Activated naive CD8-positive, alpha-beta T cell treated with anti-CD3 and anti-CD28 coated beads, Interleukin-2, amount 10 ng/mL, durations not matched to agents 7 days and 5 days (primary cell): ENCODE measurements at places on chromosomes 6 and 20. TPM values are rescaled to one million over a fixed set of nuclear protein-coding genes. Genes with fewer than 3 reads are reported as not detected.

GRCh38 chr6:47690214-47690613, 8.2 kb upstream of the ADGRF4 start:
- DNase-seq: no peak

DNA sequence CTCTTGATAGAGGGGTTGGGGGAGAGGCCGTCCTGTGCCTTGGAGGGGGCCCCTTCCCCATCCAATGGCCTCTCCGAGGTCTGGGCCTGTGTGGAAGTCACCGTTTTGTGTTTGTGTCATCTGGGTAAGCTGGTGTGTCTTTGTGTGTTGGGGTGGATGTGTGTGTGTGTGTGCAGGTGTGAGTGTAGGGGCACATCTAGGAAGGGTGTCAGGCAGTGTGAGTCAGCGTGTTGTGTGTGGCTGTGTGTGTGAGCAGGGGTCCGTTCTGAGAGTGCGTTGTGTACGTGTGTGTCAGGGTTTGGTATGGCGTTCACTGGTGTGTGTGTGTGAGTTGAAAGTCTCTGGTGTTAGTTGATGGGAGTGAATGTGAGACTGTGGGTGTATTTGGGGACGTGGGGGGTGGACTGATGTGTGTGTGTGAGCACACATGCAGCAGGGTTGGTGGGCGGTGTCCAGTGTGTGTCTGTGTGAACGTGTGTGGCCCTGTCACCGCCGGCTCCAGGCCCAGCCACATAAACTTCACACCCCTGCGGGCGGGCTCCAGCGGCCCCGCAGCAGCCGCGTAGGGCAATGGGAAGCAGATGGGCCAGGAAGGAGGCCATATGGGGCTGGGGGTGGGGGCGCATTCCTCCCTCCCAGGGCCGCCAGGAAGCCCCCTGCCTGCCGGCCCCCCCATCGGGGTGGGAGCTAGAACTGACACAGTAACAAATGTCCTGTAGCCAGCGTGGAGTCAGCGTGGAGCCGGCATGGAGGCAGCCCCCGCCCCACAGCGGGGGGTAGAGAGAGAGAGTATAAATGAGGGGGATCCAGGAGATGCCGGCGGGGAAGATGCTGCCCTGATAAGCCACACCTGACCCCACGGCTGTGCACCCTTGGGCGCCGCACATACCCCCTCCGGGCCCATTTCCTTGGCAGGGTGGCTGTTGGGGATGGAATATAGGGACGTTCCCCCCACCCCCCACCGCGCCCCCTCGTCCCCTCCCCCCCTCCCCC, 32.1 kb downstream of the SNAI1 start:
- no peak for DNase-seq

GRCh38 chr6:42021847-42022754, 28.2 kb upstream of the TAF8 start:
- DNase-seq: peak; percentile 68

GRCh38 chr6:140174524-140174923, 800.1 kb upstream of the CITED2 start:
- no peak for DNase-seq

PLG gene
- 0.69 TPM for total RNA-seq

DNA sequence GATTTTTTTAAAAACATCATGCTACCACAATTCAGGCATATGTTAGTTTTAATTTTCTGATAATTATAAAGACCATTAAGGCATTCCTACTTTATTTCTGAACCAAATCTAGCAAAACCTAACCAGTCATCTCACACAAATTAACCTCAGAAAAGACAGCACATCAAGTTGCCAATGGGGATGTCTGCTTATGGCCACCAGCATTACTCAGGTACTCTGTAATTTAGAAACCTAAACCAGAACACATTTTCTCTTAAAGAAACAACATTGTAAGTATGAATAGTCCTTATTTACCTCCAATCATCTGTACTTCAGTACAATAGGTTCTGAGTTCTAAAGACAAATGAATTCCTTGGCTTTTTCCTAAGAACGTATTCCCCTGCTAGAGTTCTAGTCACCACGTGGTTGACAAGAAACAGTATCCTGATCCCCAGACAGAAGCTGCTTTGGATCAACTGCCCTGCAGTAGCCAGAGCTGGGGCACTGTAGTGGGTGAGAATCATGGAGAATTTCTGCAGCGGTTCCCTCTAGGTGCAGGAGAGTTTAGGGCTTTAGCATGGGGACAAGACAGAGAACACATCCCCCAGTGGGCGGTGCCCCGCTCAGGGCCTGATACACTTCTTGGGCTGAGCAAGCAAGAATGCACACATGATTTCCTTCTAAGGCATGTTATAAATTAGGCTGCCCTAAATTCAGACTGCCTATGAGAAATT, 15.4 kb downstream of the GCLC start:
- no peak for DNase-seq

DNA sequence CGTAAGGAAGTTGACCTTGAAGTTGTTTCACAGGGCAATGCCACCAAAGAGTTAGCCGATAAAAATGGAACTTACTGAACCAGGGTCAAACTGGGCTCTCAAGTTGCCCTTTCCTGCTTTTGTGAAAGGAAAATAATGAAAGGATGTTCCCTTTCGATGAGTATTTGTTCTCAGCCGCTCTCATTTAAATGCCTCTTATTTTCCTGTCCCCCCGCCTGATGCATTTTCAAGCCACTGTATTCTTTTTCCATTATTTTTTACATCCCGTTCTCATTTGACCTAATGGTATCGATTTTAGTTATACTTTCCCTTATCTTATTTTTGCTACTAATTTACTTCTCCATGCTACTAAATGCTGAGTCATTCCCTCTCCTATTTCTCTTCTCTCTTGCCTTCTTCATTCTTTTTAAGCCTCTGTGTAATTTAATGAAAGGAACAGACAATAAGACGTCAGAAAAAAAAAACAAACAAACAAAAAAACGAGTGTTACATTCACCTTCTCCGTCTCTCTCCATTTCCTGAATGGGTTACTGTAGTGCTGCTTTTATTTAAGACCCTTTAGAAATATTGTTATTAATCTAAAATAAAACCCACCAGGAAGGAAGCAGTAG, 655 bp upstream of the NDUFAF4 start:
- no peak for DNase-seq

DNA sequence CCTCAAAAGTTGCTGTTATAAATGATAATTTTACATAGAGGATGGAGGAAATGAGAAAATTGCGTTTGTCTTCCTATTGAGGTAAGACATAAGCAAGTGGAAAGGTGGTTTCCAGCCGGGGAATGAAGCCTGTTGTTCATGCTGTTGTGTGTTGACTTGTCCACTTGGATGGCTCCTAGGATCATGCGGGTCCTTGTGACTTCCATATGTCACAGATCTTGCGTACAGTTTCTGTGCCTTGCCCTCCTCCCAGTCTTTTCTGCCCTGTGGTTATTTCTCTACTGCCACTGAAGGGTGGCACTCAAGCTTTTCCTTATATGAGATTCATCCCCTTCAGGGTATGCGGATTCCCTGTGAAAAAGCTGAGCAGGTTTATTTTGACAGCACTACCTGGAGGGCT, 116.6 kb downstream of the CARMIL1 start:
- no peak for DNase-seq

- no peak for DNase-seq
Observed at GRCh38 chr6:134245706-134246105, 72.2 kb downstream of the SGK1 start.

CYP21A2 gene
- 0.43 TPM for total RNA-seq

DNA sequence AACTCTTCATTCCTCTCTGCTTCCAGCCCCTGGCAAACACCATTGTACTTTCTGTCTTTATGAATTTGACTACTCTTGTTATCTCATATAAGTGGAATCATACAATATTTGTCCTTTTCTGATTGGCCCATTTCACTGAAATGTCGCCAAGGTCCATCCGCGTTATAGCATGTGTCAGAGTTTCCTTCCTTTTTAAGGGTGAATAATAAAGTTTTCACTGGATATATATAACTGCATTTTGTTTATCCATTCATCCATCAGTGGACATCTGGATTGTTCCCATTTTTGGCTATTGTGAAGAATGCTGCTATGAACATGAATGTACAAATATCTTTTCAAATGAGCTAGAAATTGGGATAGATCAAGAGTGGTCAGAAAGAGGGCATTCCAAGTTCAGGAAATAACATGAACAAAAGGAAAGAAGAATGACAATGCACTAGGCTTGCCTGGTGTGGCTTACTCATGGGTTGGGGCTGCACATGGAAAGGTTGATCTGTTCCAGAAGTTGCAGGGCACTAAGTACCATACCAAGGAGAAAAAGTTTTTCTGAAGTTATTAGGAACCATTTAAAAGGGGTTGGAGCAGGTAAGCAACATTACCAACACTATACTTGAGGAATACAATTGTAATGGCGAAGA, 10.0 kb upstream of the L3MBTL3 start:
- DNase-seq: no peak
